ENCODE measurements at places on chromosomes 2 and 18.

DNA sequence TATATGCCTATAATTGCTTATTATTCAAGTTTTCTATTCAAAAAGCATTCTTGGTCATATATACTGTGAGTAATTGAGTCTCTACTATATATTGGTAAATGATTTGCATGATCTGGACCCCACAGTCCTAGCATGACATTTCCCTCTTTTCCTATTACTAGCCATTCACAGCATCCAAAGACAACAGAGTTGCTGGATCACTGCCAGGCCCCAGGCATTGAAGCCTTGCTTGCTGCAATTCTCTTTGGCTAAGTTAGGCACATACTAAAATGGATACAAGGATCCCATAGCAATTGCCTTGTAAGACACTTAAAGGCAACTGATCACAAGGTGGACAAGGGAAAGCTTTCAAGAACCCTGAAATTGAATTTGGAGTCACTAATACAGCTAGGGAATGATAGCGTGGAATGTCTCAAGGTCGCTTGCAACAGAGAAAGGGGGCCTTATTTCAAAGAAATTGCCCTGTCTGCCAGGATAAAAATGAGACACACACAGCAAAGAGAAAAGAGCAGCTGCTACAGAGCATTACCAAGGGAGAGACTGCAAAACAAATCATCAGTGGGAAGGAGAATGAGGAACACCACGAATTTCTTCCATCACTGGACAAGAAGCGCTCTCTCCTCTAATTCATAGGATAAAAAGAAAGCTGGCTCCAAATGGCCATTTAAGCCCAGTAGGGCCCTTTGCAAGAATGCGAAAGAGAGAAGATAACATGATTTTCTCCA is 77.1 kb upstream of the EPHA4 start:
- no peak overlapping the region for H3K4me3 ChIP-seq
- H3K36me3 ChIP-seq = no peaks in the 10 kb centered on the region
- no peaks in the 10 kb centered on the region for H3K27me3 ChIP-seq
- DNase-seq = no peak
- H3K27ac ChIP-seq = no peak overlapping the region

DNA sequence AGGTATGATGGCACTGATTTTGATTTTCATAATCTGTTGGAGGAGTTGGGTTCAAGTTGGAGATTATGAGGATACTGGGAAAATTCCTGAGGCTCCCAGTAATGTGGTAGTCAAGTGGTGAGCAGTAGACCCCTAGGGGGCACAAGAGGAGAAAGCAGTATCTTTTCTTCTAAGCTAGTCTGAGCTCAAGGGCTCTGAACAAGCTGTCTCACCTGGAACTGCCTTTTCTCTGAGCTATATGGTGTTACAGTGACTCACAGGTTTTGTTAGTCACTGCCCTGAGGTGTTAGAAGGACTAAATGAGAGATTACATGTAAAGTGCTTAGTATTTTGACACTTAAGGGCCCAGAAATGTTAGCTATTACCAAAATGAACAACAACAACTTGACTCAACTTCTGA is 42.2 kb downstream of the CD302 start:
- H3K4me1 ChIP-seq = no peaks in the 10 kb centered on the region
- peak; percentile 51 for DNase-seq
- peaks cover 20% of the 10 kb centered on the region for H3K36me3 ChIP-seq
- H3K27me3 ChIP-seq = no peaks in the 10 kb centered on the region
- H3K4me3 ChIP-seq = no peak overlapping the region

GRCh38 chr2:109168086-109168485 is 39.1 kb downstream of the SH3RF3 start:
- H3K27me3 ChIP-seq = no peaks in the 10 kb centered on the region
- no peaks in the 10 kb centered on the region for H3K36me3 ChIP-seq
- H3K4me1 ChIP-seq = no peaks in the 10 kb centered on the region
- no peak for DNase-seq
- H3K27ac ChIP-seq = no peak overlapping the region

DNA sequence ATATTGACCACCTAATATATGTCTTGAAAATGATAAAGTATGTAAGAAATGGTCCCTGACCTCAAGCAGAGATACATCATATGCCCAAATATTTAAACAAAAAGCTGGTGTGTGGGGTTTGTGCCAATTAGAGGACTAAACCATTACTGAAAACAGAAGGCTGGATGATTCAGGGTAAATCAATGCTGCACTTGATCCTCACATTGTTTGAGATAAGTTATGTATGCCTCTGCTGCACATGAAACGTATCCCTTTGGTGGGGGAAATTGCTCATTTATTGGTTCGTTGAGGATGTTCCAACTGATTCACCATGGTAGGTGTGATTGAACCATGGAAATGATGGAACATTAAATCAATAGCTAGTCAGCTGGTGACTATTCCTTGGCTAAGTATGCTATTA is 24.7 kb upstream of the DARS1 start:
- no peak overlapping the region for H3K4me3 ChIP-seq
- H3K4me1 ChIP-seq = peaks cover 18% of the 10 kb centered on the region
- H3K36me3 ChIP-seq = no peaks in the 10 kb centered on the region
- H3K27me3 ChIP-seq = no peaks in the 10 kb centered on the region

GRCh38 chr2:13006426-13006825 is 289.7 kb downstream of the TRIB2 start:
- H3K27ac ChIP-seq = no peak overlapping the region
- H3K36me3 ChIP-seq = no peaks in the 10 kb centered on the region
- no peak for DNase-seq
- H3K4me1 ChIP-seq = no peaks in the 10 kb centered on the region
- H3K4me3 ChIP-seq = no peak overlapping the region

- H3K4me1 ChIP-seq = no peaks in the 10 kb centered on the region
- H3K27ac ChIP-seq = no peak overlapping the region
- DNase-seq = no peak
- H3K27me3 ChIP-seq = no peaks in the 10 kb centered on the region
- H3K4me3 ChIP-seq = no peak overlapping the region
Observed at GRCh38 chr18:59799383-59800015, 100.3 kb upstream of the PMAIP1 start.

DNA sequence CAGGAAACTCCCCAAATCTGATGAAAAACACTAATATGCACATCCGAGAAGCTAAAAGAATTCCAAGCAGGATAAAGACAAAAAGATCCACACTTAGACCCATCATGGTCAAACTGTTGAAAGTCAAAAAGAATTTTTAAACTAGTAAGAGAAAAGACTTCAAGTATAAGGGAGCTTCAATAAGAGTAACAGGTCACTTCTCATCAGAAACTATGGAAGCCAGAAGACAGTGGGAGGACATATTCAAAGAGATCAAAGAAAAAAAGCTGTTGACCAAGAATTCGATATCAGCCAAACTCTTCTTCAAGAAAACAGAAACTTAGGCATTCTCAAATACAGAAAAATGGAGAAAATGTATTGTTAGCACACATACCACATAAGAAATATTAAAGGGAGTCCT is 50.4 kb downstream of the ZC3H8 start:
- H3K4me1 ChIP-seq = no peaks in the 10 kb centered on the region
- no peak overlapping the region for H3K27ac ChIP-seq
- DNase-seq = peak; percentile 15
- H3K36me3 ChIP-seq = no peaks in the 10 kb centered on the region
